ENCODE measurements at places on chromosomes 2 and 18.

GRCh38 chr2:61135510-61135909 is 26.5 kb upstream of the C2orf74 start:
- no peak for DNase-seq

GRCh38 chr2:40454321-40454720 is 2.4 kb upstream of the SLC8A1 start:
- no peak for DNase-seq

DNA sequence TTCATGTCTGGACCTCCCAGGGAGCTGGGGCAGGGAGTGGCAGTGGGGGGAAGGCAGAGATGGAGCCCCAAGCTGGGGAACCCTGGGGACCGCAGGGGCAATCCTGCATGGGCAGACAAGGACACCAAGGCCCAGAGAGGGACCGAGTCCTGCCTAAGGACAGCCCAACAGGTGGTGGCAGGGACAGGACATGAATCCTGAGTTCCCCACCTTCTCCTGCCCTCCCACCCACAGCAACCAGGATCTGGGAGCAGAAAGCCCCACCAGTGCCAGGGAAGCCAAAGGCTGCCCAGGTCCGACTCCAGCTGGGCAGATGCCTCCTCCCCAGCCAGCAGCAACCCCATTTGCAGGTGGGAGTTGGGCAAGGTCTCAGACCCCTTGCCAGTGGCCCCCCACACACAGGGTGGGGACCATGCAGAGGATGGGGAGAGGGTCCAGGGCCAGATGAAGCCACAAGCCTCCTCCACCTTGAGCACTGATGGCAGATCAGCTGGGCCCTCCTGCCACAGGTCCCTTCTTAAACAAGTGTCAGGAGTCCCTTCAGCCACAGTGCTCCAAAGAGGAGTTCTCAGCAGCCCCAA is 6.3 kb downstream of the ADRA2B start:
- no peak for DNase-seq

GRCh38 chr2:8615576-8616281 is 66.1 kb upstream of the ID2 start:
- no peak for DNase-seq

- DNase-seq, result no peak
These were observed 22.2 kb downstream of the FAM110C start for GRCh38 chr2:24107-24506.

GRCh38 chr2:239329284-239329971 is 71.4 kb downstream of the HDAC4 start:
- no peak for DNase-seq

GRCh38 chr18:37266290-37266689 is 299.3 kb downstream of the CELF4 start:
- no peak for DNase-seq

DNA sequence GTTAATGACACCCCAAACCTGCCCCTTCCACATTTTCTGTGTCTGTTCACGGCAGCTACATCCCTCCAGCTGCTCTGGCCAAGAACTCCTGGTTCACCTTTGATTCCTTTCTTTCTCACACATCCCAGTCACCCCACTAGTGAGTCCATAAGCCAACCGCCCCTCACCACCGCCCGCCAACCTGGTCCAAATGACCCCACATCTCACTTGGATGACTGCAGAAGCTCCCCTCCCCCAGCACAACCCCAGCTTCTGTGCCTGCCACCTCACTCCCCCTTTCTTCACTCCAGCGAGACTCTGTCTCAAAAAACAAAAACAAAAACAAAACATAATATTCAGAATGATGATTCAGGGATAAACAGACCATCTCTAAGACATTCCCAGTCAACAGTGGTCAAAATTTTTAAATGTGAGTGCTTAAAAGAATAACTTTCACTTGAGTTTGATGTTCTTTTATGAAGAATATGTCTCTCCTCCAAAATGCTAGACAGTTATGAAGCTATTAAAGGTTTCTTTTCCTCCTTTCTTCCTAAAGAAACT is 3.2 kb downstream of the CYS1 start:
- DNase-seq, result no peak

GRCh38 chr18:76386071-76386470 is 109.0 kb downstream of the ZNF516 start:
- no peak for DNase-seq

- no peak for DNase-seq
These were observed 116.2 kb upstream of the STPG4 start for GRCh38 chr2:47271054-47272000.

DNA sequence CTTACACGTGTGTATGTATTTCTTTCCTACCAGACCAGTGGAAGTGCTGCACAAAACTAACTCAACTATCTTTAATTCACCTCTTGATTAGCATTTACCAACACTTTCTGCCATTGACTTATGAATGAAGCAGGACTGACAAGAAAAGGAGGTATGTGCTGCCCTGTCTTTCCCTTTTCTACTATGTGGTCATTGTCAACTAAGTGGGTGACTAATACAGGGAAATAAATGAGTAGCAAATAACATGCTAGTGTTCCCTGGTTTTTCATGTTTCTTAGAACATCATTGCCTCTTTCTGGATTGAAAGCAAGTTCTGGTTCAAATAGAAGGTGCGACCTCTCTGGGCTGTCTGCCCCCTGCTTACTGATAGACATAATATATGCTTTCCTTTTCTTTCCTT is 58.0 kb downstream of the LINC00305 start:
- DNase-seq, result no peak

DNA sequence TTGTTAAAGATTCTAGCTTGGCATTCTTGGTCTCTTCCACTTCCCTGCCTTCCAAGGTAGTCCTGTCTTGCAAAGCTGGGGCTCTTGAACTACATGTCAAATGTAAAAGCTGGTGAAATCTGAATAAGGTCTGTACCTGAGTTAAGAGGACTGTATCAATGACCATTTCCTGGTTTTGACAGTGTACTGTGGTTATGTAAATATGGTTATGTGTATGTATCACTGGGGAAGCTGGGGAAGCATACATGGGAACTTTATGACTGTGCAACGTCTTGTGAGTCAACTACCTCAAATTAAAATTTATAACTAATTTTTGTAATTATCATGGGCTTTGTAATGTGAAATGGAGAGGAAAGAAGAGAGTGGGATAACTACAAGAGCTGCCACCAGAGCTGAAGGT is 81.7 kb downstream of the COL4A4 start:
- DNase-seq, result no peak

- no peak for DNase-seq
These were observed 593.1 kb downstream of the CBLN2 start for GRCh38 chr18:71951001-71951400.

DNA sequence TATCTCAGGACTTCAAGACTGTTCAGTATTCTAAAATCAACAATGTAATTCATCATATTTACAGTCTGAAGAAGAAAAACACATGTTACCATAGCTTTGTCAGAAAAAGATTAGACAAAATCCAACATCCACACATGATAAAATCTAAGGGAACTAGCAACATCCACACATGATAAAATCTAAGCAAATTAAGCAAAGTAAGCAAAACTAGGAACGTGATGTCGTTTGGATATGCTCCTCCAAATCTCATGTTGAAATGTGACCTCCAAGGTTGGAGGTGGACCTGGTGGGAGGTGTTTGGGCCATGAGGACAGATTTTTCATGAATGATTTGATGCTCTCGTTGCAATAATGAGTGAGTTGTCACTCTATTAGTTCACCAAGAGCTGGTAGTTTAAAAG is 717.3 kb upstream of the HS6ST1 start:
- no peak for DNase-seq

DNA sequence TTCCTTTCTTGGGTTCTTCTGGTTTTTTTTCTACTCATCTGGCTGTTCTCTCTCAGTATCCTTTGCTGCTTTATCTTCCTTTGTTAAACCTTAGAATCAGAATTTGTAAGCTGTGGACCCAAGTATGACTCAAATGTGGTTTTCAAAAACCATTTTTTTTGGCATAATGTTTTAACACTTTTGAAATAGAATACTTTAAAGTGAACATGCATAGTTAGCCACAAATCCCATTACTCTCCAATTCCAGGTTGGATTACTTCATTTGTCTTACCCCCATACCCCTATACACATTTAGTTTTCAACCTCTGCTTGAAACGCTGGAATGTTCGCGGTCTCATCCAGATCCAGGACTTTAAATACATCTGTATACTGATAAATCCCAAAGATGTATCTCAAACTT is 29.1 kb downstream of the ALMS1 start:
- no peak for DNase-seq

- no peak for DNase-seq
These were observed 38.2 kb upstream of the LYPD6B start for GRCh38 chr2:149000158-149000938.

DNA sequence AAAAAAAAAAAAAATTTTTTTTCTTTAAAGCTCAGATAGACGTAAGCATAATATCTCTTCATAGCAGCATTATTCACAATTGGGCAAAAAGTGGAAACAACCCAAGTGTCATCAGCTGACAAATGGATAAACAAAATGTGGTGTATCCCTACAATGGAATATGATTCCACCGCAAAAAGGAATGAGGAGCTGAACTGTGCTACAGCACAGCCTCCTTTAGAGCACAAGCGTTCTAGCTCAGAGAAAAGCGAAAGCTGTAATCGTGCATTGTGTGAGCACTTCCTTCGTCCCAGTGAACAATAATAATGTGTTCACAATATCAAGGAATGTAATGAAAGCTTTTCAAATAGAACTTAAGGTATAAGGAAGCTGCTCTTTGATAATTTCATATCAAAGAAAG is 11.7 kb upstream of the CHMP1B start:
- DNase-seq, result no peak

- no peak for DNase-seq
These were observed 778.5 kb upstream of the FANCL start for GRCh38 chr2:59019566-59020159.

GRCh38 chr2:190789074-190790004 is 91.3 kb upstream of the GLS start:
- no peak for DNase-seq

DNA sequence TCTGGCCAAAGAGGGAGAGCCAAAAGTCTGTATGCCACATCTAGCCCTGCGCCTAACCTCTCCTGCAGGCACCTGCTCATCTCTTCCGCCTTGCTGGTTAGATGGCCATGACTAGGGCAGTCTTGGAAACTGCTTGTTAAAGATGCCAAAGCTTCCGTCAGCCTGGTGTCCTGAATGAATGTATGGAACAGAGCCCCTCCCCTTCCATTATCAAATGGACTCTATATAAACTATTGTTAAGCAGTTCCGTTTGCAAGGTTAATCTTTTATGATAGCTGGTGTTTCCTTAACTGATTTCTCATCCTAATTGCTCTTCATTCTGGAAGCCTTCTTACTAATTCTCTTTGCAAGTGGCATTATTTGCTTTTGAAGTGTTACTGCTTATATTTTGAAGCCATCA is 87.1 kb downstream of the ATP9B start:
- DNase-seq, result no peak

- DNase-seq, result peak; percentile 54
These were observed 935 bp upstream of the RAMP1 start for GRCh38 chr2:237858294-237859081.

- DNase-seq, result no peak
These were observed 15.5 kb downstream of the SPRED2 start for GRCh38 chr2:65416945-65417344.

GRCh38 chr2:2902547-2903281 is 474.9 kb downstream of the EIPR1 start:
- DNase-seq, result no peak

DNA sequence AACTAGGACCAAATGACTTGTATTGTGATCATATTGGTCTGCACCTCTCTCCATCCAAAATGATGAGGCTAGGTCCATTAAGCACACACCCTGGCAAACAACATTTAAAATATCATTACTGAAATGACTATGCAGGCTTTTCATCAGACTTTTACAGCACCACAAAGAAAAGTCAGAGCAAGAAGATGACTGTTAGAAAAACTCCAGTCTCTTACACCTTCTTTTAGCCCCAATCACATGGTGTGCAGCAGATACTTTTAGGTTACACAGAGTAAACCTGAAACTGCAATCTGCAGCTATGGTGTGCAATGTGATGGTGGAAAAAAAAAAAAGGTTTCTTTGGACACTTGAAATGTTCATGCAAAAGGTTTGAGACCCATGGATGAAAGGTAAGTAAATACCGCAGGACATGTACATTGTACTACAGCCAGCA is 5.4 kb upstream of the POLI start:
- DNase-seq, result peak; percentile 17

DNA sequence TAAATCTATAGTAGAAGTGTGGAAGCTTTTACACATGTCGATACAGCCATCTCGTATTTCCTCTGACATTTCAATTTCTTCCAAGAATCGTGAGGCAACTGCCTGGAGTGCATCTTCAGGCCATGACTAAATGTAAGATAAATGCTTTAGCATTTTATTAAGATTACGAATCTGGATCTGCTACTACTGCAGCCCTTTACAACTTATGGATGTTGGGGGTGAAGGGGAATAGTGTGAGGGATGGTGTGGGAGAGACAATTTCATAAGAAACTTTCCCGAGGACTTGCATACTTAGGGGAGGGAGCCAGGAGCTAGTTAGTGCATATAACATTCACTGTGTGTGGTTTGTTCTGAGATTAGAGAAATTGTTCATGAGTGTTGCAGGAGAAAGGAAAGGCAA is 204.8 kb downstream of the SLC39A10 start:
- DNase-seq, result no peak

GRCh38 chr2:241314226-241315092 is 1.0 kb downstream of the HDLBP start:
- no peak for DNase-seq

- DNase-seq, result no peak
These were observed 44.9 kb upstream of the TAF4B start for GRCh38 chr18:26181343-26181826.

DNA sequence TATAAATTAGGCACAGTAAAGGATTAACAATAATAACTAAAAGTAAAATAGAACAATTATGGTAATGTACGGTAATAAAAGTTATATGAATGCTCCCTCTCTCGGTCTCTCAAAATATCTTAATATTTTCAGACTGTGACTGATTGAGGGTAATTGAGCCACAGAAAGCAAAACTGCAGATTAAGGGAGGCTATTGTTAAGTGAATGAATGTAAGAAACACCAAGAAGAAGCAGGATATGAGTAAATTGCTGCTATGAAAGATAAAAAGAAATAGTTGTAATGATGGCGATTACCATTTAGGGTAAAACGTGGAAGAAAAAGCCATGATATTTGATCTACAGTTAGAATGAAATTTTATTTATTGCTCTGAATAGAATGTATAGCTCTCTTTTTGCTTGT is 24.1 kb downstream of the GULP1 start:
- DNase-seq, result no peak

DNA sequence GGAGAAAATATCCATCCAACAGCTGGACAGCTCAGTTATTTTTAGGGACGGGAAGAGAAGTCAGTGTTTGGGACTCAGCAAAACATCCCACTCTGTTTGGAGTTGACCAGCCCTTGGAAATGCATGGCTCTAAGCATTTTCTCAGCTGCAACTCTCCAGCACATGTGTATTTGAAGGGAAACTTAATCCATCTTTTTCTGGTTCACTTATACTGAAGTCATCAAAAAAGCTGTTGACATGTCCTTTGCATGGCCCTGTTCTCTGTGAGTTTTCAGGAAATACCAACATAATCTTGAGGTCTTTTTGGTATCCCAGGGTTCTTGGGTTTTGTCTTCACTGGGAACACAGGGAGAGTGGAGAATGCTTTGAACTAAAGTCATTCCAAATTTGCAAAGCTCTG is 91.9 kb upstream of the CELF4 start:
- DNase-seq, result no peak

GRCh38 chr2:85409845-85410583 is at the start of gene CAPG:
CAPG (minus strand) TSS chr2:85410366; CDS start chr2:85402145, 8,221 bp downstream.
- DNase-seq, result peak; percentile 42

- DNase-seq, result no peak
These were observed 42.1 kb upstream of the REL start for GRCh38 chr2:60839126-60839813.
